ENCODE measurements at places on chromosomes 16 and 17.

GRCh38 chr17:47240806-47241205, 12.8 kb upstream of the ITGB3 start:
- no peak for DNase-seq

DNA sequence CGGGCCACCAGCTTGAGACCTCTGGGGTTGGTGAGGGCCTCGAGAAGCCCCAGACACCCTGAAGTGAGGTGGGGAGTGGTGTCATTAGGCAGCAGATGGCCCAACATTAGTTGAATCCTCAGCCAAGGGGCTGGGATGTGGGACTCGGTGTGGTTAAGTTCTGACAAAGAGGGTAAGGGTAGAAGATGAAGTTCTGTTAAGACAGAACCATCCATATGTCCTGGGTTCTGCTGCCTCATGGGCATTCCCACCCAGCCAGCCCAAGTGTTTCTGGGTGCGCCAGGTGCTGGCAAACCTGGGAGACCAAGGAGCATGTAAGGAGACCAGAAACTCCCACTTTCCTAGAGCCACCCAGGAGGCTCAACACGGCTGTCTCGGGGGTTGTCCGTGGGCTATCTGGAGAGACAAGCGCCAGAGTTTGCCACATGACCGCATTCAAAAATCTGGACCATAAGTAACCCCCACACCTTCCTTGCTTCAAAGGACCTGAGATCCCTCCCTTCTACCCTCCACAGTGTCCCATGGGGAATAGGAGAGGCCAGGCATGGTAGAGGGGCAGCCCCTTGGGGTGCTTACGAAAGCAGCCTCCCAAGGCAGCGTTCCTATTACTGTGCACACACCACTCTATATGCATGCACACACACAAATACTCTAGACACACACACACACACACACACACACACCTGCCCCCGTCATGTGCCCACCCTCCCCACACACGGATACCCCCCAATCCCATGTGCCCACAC, 128.7 kb downstream of the C16orf78 start:
- DNase-seq: no peak

- no peak for DNase-seq
Measured at GRCh38 chr16:54873071-54873470, 57.6 kb upstream of the IRX5 start.

GRCh38 chr16:68281368-68282063, 17.2 kb downstream of the SLC7A6 start:
- no peak for DNase-seq

GRCh38 chr17:29726715-29727252, 104.1 kb upstream of the CORO6 start:
- no peak for DNase-seq

DNA sequence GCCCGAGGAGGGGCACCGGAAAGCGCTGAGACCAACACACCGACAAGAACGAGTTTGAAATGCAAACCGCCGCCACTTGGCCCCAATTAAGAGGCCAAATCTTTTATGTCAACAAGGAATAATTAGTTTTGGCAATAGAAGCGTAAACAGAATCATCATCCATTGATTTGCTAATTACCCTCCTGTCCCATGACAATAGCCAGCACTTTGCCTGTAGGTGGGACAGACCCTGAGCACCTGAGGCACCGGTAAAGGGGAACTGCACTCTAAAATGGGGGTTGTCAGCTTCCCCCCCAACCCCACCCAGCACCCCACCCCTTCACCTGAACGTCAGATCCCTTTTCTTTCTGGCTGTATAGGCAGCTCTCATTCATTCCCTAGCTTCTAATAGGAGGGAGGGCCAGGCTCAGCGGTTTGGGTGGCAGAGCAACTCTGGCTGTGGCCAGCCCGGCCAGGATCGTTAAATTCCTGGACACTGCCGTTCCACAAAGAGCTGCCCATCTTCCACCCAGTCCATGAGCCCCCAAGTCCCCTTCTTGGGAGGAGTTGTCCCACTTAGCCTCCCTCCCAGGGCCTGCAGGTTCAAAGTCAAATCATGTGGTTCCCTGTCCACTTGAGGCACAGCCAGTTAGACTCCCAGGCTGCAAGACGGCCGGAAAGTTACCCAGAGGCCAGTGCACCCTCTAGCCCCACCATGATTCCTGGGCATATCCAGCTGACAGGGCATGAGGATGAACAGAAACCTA, 45.8 kb downstream of the WNT3 start:
- no peak for DNase-seq

GRCh38 chr16:10852286-10852685, 24.7 kb upstream of the CIITA start:
- DNase-seq: no peak

DNA sequence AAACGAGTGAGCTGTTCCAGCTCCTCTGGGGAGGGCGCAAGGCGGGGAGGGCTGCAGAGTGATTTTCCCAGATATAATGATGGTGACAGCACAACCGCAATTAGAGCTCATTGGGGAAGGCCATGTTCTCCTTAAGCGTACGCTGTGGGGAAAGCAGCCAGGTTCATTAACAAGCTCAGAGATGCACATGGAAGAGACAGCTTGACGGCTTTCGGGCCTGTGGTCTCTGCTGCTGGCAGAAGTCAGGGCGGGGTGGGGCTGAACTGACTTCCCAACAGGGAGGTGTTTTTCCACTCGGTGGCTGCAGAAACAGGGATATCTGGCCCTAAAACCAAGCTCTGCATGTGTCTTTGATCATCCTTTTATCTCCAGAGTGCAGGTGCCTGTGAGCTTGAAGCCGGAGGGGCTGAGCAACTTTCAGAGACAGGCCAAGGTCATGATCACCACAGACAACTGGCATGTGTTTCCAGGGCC, 24.0 kb upstream of the CACNG1 start:
- DNase-seq: no peak

DNA sequence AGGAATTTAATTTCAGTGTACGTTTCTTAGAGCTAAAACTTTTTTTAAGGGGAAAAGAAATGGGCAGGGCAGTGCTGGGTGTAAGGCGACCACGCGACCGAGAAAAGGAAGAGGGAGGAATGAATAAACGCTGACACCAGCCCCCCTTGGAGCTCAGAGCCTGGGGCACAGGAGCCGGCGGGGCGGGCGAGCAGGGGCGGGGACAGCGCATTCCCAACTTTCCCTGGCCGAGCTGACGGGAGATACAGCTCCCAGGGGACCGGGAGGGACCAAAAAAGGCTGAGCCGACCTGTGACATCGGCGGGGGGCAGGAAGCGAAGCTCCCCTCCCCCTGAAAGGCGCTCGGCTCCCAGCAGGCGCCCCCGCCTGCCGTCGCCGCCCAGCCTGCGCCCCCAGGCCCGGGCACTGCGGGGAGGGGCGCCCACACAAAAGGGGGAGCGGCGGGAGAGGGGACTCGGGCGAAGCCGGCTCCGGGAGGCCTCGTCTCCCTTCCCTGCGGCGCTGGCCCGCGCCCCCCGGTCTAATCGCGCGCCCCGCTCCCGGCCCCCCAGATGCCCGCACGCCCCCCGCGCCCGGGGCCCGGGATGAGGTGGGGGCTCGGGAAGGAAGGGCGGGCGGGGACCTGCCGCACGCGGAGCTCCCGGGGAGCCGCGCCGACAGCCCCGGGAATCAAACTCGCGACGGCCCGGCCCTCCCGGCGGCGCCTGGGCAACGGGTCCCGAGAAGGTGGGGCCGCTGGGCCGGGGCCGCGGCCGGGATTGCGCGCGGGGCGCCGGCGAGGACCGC, 622 bp downstream of the CUEDC1 start:
- no peak for DNase-seq

GRCh38 chr16:75733305-75734211, 7.3 kb upstream of the CPHXL start:
- no peak for DNase-seq

DNA sequence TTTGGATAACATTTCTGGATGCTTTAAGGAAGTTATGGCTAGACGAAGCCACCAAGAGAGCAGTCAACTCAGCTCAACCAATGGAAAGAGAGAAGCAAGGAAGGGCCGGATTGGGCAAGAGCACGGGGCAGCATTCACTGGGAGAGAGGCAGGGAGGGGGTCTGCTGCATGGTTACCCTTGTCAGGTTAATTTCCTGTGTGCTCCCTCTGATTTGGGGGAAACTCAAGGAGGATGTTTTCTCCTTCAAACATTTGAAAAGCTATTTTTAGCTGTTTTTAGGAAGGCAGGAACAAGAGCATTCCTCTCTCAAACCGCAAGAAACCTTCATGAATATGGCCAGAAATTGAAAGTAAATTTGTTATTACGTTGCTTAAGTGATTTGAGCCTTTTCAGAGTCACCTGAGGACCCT, 118.5 kb upstream of the ZFHX3 start:
- DNase-seq: no peak

- no peak for DNase-seq
Measured at GRCh38 chr17:63042256-63042812, 76.3 kb downstream of the TANC2 start.

- DNase-seq: no peak
Measured at GRCh38 chr17:9258115-9259015, 237.1 kb downstream of the NTN1 start.

- no peak for DNase-seq
Measured at GRCh38 chr17:7045492-7046126, 1.7 kb upstream of the SLC16A11 start.

GRCh38 chr16:15856182-15856581, 646 bp downstream of the MYH11 start:
- DNase-seq: no peak

DNA sequence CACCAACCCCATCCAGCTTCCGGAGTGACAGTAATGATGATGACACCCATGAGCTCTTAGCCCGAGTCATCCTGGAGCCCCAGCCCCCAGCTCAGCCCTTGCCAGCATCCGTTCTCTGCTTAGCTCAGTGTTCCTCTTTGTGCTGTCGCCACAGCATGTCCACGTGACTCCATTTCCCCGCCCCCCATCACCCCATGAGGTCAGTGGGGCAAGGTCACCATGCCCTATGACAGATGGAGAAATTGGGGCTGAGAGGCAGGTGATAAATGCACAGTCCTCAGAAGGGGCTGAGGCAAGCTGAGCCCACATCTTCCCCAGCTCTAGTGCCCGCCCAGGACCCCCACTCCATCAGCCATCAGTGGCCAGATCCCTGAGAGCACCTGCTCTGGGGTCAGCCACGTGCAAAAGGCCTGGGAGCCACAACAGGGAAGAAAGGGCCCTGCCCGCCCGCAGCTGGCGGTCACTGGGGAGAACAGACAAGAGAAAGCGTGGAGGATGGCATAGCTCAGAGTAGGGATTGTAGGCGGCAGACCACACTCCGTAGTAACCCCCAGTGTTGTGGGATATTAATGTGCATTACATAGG, 17.1 kb downstream of the ITGB4 start:
- peak; percentile 37 for DNase-seq

- DNase-seq: no peak
Measured at GRCh38 chr16:48160575-48160974, 4.8 kb upstream of the ABCC12 start.

- no peak for DNase-seq
Measured at GRCh38 chr17:73940511-73940910, 263.0 kb upstream of the RPL38 start.

DNA sequence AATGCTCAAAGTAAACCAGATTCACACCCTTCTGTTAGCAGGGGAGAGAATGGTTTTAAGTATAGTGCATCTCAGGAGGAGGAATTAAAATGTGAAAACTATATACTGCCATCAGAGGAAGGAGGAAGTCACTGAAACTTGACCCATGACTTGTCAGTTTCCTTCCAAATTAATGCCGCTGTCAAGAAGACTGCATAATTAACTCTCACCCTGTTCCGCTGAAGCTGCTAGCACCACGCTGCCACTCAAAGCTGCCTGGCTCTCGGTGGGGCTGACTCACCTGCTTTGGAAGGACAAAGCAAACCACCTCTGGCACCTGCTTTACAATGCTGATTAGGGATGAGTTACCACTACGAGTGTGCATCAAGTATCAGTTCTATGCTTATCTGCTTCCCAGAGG, 37.8 kb upstream of the ULK2 start:
- DNase-seq: no peak

DNA sequence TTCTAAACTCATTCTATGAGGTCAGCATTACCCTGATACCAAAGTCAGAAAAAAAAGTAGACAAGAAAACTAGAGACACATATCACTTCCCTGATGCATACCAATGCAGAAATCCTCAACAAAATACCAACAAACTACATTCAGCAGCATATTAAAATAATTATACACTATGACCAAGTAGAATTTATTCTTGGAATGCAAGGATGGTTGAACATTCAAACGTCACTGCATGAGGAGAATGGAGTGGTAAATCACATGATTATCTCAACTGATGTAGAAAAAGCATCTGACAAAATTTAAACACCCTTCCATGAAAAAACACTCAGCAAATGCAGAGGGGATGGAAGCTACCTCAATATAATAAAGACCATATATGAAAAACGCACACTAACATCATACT, 155.0 kb upstream of the KCNJ18 start:
- no peak for DNase-seq

DNA sequence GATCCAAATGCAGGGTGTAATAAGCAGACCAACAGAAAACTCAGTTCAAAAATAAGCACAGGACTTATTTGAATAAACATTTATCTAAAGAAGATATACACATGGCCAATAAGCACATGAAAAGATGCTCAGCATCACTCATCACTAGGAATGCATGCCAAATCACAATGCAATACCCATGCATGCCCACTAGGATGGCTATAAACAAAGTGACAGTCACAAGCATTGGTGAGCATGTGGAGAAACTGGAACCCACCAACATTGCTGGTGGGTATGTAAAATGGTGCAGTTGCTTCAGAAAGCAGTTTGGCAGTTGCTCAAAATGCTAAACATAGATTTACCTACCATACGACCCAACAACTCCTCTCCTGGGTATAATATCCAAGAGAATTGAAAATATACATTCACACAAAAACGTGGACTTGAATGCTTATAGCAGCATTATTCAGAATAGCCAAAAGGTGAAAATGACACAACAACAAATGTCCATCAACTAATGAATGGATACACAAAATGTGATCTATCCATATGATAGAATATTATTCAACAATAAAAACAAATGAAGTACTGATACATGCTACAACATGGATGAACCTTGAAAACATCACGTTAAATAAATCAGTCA, 20.1 kb downstream of the UBE2O start:
- no peak for DNase-seq

GRCh38 chr16:30985401-30986128, 558 bp downstream of the HSD3B7 start:
- DNase-seq: no peak

GRCh38 chr16:64983963-64984362, 137.9 kb downstream of the CDH11 start:
- no peak for DNase-seq

DNA sequence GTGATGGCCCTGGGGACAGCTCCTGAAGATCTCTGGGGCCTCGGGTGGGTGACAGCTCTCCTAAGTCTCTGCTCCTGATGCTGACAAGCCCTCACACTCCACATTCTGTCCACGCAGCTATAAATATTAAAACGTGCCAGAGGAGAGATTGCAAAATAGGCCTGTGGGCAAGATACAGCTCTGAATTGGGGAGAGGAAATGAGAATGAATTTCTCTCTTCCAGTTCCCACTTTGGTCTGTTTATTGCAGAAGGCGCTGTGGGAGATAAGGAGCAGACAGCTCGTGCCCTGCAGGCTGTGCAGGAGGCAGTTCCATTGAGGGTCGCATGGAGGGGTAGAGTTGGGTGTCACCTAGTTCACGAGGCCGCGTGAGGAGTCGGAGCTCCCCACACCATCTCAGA, 87.5 kb upstream of the SDK2 start:
- peak; percentile 43 for DNase-seq
